NCI-H748 treated with DMSO at 0.1 percent for 48 hours (cell line): ENCODE measurements at places on chromosomes 5 and 9.

DNA sequence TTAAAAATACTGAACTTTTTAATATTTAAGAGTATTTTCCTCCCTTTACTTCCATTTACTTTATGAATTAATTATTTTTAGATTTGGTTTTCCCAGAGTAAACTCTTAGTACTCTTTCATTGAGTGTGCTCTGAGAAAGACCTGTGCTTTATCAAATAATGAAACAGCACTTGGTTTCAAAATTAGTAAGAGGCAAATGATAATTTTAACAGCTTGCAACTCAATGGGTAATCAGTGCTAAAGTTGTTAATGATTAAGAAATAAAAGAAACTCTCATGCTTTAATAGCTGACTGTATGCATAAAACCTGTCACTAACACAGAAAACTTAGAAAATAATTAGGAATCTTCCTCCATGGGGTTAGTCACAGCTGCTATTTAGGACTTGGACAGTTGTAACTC is 244.4 kb downstream of the RFX3 start:
- no peak for DNase-seq

DNA sequence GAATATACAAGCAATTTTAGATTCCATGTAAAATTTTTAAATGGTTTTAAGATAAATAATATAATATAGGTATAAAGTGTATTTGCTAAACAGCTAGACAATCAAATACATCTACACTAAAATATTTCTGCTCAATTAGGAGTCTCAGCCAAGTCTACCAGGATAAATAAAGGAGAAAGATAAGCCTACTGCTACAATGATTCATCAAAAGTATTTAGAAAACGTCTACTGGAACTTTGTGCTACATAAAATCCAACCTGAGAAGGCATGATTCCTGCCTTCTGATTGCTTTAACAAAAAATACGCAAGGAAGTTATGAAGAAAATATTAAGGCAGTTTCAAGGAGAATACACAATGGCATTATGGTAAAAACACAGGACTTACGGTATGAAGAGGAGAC is 570.6 kb downstream of the EFNA5 start:
- DNase-seq, result no peak

GRCh38 chr9:32501868-32502267 is 24.1 kb downstream of the RIGI start:
- DNase-seq, result no peak

- no peak for DNase-seq
These were observed 2.5 kb upstream of the LMX1B start for GRCh38 chr9:126611193-126611591.

DNA sequence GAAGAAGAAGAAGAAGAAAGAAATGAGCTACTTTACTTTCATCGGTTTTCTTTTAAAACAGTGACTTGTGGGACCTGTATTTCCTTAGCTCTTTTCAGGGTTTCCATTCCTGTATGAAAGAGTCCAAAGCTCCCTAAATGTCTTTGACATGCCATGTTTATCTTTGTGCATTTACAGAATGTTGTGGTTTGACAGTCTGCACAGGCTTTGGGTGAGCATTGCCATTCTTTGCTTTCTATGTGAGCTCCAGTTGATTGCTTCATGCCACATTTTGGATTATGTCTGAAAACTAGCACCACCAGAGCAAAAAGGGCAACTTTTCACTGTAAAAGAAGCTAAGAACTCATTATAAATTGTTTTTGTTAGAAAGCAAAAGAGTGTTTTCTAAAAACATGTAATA is 733.4 kb downstream of the TLE4 start:
- DNase-seq, result no peak

DNA sequence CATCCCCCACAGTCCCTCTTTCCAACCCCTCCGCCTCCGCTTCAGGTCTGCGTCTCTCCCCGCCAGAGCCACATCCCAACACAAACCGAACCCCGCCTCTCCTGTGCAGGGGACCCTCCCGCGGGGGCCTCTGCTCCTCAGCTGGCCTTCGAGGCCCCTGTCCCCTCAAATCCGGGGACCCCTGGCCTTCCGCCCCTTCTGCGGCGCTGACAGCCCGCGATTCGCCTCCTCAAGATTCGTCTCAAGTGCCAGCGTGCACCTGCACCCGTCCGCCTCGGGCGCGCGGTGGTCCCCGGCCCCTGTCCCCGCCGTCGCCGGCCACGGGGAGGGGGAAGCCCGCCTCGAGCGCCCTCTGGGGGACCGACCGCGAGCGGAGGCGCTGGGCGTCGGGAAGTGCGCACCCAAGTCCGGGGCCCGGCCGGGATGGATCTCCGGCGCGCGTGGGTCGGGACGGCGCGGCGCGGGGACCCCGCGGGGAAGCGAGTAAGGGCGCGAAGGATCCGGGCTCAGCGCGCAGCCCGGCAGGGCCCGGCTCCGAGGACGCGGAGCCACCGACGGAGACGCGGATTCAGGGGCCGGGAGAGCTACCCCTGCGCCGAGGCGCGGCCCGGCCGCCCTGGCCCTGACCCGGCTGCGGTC is 623 bp downstream of the FLT4 start:
- DNase-seq, result no peak

DNA sequence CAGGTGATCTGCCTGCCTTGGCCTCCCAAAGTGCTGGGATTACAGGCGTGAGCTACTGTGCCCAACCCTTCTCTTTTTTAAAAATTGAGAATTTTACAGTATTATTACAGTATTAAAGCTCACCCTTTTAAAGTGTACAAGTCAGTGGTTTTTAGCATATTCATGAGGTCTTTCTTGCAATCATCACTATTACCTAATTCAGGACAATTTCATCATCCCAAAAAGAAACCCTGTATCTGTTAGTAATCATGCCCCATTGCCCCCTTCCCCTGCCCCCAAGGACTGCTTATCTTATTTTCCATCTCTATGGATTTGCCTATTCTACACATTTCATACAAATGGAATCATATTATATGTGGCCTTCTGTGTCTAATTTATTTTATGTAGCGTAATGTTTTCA is 22.6 kb upstream of the MEGF9 start:
- DNase-seq, result no peak

- no peak for DNase-seq
These were observed 219.8 kb downstream of the C9orf50 start for GRCh38 chr9:129400971-129401622.

GRCh38 chr9:16915126-16915831 is 44.8 kb upstream of the BNC2 start:
- no peak for DNase-seq

DNA sequence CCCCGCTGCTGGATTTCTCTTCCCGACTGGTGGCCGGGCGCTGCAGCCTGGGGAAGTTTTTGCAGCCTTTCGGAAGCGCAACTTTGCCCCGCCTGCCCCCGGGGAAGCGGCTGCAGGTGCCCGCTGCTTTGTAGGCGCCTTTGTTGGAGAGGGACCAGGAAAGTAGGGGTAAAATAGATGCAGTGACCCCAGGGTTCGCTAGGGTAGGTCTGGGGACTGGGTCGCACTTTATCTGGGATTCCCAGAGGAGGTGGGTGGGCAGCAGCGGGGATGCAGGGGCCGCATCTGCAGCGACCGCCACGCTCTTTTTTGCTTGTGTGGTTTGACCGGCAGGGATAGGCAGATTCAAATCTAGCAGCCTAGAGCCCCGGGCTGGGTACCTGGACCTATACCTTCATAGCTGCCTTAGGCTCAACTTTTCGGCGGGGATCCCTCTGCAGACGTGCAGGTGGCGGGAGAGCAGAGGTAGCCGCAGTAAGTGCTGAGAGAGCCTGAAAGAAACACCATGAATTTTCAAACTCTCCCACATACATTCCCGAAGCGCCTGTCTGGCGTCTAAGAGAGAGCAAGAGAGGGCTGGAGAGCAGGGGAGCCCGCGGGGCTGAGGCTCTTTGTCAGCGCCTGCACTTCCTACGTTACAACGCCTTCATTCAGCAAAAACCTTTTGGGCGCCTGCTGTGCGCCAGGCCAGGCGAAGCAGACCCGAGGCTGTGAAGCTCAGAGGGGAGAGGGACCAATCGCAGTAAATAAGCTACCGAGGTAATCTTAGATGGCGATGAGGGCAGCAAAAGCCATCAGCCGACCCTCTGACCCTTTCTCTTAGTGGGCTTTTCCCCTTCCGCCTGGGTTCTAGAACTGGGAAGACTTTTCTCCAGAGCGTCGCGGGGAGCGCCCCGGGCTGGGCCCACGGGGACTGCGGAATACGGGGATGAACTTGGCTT is 642 bp downstream of the SV2C start:
- peak; percentile 77 for DNase-seq

GRCh38 chr5:7181841-7182240 is 214.1 kb upstream of the ADCY2 start:
- DNase-seq, result peak; percentile 73

DNA sequence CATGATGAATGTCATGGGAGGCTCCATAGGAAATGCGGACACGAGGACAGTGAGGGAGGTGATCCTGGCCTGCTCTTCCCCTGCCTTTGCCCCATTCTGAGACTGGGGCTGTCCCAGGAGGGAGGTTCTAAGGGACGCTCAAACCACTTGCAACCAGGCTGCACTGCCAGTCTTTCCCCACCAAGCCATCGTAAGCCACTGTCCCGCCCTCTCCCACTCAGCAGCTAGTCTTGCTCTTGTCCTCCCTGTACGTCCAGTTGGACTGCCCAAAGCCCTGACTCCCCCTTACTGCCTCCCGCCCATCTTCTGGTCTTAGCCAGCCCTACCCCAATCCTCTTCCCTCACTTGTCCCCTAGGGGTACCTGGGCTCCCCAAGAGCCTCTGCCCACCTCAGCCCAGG is 115.7 kb downstream of the FSTL4 start:
- DNase-seq, result no peak

DNA sequence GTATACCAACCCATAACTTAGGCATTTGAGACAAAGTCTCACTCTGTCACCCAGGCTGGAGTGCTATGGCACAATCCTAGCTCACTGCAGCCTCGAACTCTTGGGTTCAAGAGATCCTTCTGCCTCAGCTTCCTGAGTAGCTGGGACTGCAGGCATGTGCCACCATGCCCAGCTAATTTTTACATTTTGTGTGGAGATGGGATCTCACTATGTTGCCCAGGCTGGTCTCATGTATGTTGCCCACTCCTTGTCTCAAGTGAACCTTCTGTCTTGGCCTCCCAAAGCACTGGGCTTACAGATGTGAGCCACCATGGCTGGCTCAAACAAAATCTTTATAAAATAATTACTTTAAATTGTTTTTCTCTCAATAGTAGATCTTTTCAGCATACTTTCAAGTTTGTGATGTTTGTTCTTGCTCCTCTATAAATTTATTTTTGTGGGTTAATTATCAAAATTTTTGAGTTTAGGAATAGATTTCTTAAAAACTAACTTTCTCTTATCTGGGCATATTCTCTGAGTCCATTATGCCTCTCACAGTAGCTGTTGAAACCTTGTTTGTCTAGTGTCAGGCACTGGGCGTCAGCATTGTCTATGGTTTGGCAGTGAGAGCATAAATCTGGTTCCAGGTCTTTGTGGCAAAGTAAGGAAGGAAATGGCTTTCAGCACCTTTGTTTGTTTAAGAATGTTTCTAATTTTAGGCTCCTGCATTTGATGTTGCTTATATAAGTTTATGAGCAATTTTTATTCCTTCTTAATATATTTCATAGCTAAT is 38.7 kb downstream of the NLN start:
- no peak for DNase-seq

GRCh38 chr5:134994560-134995156 is 27.0 kb downstream of the CATSPER3 start:
- DNase-seq, result no peak

DNA sequence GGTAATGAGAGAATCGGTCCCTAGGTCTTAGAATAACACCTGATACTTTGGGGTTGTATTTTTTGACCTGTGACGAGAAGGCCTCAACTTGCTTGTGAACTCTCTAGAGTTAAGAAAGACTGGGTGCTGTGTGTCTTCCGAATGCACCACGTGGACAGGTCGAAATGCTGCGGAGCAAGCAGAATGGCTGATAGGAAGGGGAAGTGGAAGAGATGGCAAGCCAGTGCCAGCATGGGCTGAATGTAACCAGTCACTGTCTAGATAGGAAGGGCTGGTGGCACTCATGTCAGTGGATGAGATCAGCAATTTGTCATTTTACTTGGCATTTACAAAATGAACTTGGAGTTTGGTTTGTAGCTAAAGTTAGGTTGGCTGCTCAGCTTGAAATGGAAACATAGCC is 5.6 kb downstream of the OTULINL start:
- DNase-seq, result no peak

DNA sequence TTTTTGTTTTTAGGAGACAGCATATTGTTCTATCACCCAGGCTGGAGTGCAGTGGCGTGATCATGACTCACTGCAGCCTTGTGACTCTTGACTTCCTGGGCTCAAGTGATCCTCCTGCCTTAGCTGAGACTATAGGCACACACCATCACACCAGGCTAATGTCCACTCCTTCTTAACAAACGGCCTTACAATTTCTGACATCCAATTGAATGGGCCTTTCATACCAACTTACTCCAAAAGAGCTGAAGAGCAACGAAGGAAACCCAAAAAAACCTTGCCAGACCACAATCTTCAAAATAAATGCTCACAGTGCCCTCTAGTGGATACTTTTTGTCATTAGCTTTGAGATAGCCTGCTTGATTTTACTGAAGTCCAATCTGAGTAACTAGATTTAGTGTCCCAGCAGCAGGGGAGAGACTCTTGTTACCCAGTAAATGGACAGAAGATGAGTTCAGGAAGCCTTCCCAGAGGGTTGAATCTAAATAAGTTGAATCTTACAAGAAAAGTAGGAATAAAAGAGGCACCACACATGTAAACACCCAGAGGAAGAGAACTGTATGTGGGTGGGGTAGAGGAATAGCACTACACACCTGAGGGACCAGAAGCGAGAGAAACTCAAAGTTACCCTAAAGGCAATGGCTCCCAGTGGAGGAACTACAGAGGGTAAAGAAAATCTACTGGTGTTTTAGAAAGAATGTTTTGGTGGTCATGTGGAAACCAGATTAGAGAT is 9.3 kb downstream of the ZNF622 start:
- peak; percentile 95 for DNase-seq

DNA sequence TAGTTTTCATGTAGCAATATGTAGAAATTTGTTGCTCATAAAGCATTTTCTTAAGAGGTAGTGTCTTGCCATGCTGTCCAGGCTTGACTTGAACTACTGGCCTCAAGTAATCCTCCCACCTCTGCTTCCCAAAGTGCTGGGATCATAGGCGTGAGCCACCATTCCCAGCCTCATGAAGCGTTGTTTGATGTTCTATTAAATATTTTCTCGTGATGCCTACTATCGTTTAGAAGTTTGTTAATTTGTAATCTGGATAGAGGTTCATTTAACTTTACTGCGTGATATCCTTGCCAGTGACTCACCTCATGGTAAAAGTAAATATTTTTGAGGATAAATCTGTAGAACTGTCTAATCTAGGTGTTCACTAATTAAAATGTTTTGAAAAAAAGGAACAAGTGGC is 82.6 kb downstream of the VCAN start:
- DNase-seq, result no peak

GRCh38 chr5:6576861-6577501 is 55.9 kb downstream of the NSUN2 start:
- peak; percentile 94 for DNase-seq
